ENCODE measurements at places on chromosomes 5 and 9.

- no peak for DNase-seq
These were observed 6.5 kb upstream of the TMEM210 start for GRCh38 chr9:137178201-137178938.

- no peak for DNase-seq
These were observed 793.2 kb upstream of the RGMB start for GRCh38 chr5:97980291-97980690.

DNA sequence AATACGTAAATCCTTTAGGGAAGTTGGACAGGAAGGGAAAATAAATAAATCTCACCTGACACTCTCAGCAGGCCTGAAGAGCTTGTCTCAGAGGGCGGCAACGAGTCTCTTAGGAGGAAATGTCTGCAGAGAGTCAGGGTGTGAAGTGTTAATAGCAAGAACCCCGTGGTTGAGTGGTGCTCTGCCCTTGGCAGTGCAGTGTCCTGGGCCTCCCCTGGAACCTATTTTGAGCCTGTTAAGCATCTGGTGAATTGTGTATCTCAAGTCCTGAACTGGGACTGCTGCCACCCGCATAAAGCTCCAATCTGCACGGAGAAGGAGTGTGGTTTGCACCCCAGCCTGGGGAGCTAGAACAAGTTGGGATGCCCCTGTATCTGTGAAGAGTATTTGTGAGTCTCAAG, 211.8 kb downstream of the GOLPH3 start:
- DNase-seq, result no peak

- no peak for DNase-seq
These were observed 1.2 kb downstream of the SPRY4 start for GRCh38 chr5:142323480-142324135.

DNA sequence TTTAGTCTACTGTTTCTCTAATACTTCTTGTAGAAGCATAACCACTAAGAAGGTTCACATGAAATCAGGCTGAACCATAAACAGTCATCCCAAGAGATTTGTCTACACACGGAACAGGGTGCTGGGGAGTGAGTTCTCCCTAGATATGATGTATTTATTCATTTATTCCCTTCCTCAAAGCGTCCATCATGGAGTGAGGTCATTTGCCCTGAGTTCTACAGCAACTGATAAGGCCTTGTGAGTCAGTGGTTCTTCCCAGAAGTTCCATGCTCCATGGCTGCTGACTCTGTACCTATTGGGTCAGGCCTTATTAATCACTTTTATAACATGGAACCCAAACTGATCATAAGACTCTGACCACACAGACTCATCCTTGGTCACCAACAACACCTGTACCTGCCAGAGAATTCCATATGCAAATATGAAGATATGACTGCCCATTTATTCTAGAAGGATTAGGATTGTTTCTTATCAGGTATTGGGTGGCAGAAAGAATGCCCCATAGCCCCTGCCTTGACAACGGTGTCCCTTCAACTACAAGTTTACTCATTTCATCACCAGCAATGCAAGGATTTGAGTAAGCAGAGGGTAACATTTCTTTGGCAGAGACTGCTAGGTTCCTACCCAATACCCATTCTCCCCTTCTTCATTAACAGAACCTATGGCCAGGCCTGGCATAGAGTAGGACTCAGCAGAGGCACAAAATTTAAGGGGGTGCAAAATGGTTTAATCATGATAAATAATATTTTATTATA, 118.1 kb downstream of the LHFPL2 start:
- DNase-seq, result no peak

DNA sequence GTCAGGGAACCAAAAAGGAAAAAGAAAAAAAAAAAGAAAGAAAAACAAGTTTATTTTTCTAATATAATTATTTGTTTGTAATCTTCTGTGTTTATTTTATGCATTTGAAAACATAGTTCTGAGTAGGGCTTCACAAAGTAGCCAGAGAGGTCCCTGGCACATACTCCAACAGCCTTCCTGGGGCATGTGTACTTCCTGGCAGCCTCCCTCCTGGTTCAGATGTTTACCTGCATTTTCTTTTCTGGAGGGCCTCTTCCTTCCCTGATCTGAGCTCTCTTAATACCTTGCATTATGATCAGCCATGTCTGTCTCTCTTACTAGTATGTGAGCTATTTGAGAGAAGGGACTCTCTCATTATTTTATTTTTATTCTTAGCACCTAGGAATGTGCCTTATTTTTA, 361.8 kb downstream of the KDM4C start:
- no peak for DNase-seq

GRCh38 chr5:42982107-42982622, 58.0 kb downstream of the ANXA2R start:
- DNase-seq, result no peak

- DNase-seq, result no peak
These were observed 37.9 kb downstream of the ERGIC1 start for GRCh38 chr5:172871982-172872381.

- no peak for DNase-seq
These were observed 18.5 kb downstream of the OR2V1 start for GRCh38 chr5:181112476-181112875.

DNA sequence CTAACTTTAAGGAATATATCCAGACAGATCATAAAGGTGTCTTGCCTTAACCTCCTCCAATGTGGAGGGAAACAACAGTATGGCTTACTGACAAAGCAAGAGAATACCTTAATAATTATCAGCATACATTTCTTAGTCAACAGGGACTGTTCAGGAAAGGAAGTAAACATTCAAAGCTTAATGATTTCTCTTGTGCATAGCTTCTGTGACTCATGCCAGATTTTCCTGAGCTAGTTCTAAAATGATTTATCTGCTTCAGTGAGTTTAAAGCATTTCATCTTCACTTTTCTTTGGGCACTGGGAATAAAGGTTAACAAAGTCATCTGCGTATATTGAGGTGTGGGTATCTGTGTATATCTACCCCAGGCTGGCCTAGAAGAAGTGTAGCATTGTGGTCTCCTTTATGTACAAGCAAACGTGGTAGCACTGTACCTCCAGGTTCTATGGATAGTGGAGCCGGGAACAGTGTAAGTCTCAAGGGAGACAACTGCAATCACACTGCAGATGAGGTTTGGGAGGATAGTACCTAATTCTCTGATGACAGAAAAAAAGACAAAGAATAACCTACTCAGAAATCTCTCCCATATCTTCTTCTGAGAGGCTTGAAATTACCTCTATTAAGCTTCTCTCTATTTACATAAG, 284.1 kb downstream of the HCN1 start:
- DNase-seq, result no peak

DNA sequence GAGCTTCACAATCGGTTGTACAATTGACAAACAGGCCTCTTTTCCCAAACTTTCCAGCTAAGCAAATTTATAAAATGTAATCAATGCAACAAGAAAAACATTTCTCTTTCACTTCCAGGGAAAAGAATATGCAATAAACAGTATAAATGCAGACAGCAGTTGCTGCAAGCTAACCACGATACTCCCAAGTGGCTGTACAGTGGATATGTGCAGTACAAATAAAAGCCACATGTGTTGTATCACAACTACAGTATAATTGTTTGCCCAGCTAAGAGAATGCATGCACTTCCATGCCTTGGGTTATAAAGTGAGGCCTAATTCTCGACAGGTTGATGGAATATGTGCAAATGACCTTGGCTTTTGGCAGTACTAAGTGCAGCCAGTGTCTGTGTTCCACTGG, 16.7 kb upstream of the PDCL start:
- no peak for DNase-seq

GRCh38 chr5:81363093-81363871, 30.7 kb downstream of the ACOT12 start:
- DNase-seq, result no peak

DNA sequence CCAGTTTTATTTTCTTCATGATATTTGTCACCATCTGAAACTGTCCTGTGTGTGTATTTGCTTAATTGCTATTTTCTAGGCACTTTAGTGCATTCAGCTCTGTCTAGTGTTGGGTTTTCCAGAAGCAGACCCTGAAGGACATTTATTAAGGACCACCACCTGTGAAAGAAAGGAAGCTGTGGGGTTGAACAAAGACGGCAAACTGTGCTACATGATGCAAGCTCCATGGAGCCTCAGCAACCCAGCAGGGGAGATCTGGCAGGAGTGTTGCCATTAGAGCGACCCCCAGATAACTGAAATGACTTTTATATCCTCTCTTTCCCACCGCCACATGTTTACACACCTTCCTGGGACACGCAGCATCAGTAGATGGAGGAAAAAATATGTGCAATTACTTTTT, 125.5 kb downstream of the GABRB2 start:
- DNase-seq, result no peak
